ENCODE measurements at places on chromosomes 6 and 20.

DNA sequence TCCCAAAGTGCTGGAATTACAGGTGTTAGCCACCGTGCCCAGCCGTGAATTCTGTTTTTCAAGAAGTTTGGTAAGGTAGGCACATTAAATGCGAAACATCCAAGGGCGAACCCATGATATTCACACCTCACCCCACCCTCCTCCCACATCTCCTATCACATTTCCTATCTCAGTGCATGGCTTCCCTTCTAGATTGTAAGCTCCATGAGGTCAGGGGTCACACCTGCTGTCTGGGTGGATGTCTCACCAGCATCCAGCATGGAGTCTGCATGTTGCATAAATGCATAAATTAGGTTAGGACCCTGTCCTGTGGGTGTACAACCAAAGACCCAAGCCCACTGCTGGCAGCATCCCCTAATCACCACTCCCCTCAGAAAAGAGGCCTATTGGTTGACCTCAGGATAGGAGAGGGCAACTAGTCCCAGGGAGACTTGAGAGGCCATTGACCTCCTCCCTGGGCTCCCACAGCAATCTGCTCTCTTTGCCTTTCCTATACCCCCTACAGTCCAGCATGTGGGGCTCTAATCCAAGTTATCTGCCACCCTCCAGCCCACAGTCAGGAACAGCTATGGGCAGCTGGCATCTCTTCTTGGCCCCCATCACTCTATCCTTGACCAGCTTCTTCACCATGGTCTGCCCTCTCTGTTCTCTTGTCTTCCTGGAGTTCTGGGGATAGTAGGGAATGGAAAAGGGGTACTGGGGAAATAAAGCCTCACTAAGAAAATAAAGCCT, 4.2 kb downstream of the PRRT1 start:
- no peak overlapping the region for H3K27ac ChIP-seq
- H3K4me1 ChIP-seq, result no peaks in the 10 kb centered on the region
- no peak for DNase-seq
- peaks cover 83% of the 10 kb centered on the region for H3K27me3 ChIP-seq
- no peak overlapping the region for H3K4me3 ChIP-seq

- H3K4me1 ChIP-seq, result peaks cover 15% of the 10 kb centered on the region
- no peaks in the 10 kb centered on the region for H3K36me3 ChIP-seq
- no peaks in the 10 kb centered on the region for H3K27me3 ChIP-seq
- no peak overlapping the region for H3K27ac ChIP-seq
- no peak overlapping the region for H3K4me3 ChIP-seq
These were observed 101.2 kb upstream of the COL21A1 start for GRCh38 chr6:56348578-56348977.

DNA sequence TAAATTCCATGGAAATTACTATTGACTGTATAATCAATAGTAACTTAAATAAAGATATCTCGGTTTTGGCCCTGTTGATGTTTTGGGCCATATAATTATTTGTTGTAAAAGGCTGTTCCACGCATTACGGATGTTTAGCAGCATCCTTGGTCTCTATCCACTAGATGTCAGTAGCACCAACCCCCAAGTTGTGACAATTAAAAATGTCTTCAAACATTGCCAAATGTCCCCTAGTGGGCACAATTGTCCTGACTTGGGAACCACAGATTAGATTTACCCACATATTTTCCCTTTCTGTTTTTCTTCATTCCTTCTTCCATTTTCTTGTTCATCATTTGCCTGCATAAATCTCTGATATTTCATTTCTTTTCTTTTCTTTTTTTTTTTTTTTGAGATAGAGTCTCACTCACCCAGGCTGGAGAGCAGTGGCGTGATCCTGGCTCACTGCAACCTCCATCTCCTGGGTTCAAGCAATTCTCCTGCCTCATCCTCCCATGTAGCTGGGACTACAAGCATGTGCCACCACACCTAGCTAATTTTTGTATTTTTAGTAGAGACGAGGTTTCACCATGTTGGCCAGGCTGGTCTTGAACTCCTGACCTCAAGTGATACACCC, 13.6 kb upstream of the WFDC8 start:
- H3K36me3 ChIP-seq, result no peaks in the 10 kb centered on the region
- H3K27ac ChIP-seq, result no peak overlapping the region
- no peaks in the 10 kb centered on the region for H3K27me3 ChIP-seq
- H3K4me3 ChIP-seq, result no peak overlapping the region

DNA sequence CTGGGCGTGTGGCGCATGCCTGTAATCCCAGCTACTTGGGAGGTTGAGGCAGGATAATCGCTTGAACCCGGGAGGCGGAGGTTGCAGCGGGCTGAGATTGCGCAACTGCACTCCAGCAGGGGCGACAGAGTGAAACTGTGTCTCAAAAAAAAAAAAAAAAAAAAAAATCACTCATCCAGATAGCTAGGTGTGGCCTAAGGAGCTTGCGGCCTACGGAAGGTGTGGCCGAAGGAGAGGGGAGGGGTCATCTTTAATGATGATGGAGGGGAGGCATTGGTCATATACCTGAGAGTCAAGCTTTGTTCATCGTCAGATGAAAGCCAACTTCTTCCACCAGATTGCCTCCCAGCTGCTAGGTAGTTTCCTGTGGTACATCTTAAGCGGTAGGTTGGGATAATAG, 801 bp upstream of the PPARD start:
- no peaks in the 10 kb centered on the region for H3K27me3 ChIP-seq
- DNase-seq, result no peak
- no peak overlapping the region for H3K27ac ChIP-seq

- H3K27ac ChIP-seq, result no peak overlapping the region
- H3K36me3 ChIP-seq, result no peaks in the 10 kb centered on the region
- no peak for DNase-seq
- H3K27me3 ChIP-seq, result no peaks in the 10 kb centered on the region
- no peak overlapping the region for H3K4me3 ChIP-seq
These were observed 21.0 kb downstream of the MAP3K5 start for GRCh38 chr6:136771306-136771705.

DNA sequence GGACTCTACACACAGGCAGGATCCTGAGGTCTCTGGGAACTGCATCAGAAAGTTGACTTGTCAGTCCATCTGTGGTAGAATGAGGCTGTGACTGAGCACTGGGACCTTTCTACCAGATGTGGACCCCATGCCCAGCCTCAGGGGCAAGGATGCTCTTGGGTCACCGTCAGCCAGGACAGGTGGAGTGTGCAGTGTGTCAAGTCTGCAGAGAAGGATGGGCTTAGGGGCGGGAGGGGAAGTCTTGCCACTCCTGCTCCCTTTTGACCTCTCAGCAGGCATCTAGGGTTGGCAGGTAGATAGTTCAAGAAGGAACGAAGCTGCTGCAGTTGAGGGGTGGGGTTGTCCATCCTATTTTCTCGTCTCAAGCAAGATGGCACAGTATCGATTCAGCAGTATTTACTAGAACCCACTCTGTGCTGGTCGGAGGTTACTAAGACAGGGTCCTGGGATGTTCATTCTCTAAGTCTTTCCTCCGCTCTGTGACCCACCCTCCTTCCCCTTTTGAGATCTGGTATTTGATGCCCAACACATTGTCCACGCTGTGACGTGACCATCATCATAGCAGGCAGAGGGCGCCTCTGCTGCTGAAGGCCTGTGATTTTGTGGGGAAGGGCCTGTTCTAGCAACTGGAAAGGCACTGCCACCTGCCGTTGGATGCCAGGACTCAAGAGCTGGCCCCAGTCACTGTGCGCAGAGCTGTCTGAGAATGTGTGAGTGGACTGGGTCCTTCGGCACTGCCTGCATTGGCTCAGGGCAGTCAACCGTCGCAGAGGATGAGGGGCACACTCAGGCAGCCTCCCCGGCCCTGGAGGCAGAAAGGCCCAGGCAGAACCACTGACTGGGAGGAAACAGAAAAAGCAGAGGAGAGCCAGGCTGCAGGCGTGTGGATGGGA, 23.2 kb downstream of the RBCK1 start:
- DNase-seq, result peak; percentile 52
- no peaks in the 10 kb centered on the region for H3K36me3 ChIP-seq
- H3K4me3 ChIP-seq, result no peak overlapping the region
- H3K27me3 ChIP-seq, result no peaks in the 10 kb centered on the region
- no peak overlapping the region for H3K27ac ChIP-seq
